Fibroblast of skin of left quadriceps (primary cell): ENCODE measurements at places on chromosomes 16 and 17.
A peak's percentile ranks its signal among the peaks of the same experiment; 100 is the strongest.

DNA sequence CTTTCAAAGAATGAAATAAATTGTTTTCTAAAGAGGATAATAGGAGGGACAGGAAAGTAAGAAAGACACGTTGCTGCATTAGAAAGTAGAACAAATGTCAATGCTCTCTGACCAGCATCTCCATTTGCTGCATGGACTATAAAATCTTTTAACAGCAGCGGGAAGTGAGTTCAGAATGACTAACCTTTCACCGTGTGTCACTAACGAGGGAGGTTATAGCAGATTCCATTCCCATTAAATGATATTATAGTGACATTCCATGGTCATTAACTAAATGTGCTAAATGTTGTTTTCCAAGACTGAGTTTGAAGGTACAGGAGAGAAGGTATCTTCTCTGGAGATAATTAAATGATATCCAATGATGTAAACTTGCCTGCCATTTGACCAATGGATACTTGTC is 127.1 kb upstream of the HS3ST3A1 start:
- DNase-seq, result no peak

GRCh38 chr17:61551255-61551742 is 39.7 kb downstream of the NACA2 start:
- peak; percentile 23 for DNase-seq

DNA sequence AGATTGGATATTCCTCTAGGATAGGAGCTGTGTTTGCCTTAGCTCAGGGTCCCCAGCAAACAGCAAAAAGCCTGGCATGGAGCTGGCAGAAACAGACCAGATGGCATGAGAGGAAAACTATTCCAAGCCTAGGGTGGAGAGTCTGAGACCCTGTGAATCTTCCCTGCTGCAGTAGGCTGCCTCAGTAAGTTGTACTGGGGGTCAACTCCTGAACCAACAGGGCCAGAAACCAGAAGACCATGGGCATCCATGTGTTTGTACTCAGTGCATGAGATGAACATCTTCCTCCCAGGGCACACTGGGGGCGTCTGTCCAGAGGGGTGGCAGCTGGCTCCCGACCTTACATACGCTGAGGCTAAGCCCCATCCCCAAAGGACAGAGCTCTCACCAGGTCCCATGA is 214.4 kb downstream of the C16orf78 start:
- no peak for DNase-seq

GRCh38 chr17:82055965-82056728 is 4.4 kb downstream of the GPS1 start:
- no peak for DNase-seq

DNA sequence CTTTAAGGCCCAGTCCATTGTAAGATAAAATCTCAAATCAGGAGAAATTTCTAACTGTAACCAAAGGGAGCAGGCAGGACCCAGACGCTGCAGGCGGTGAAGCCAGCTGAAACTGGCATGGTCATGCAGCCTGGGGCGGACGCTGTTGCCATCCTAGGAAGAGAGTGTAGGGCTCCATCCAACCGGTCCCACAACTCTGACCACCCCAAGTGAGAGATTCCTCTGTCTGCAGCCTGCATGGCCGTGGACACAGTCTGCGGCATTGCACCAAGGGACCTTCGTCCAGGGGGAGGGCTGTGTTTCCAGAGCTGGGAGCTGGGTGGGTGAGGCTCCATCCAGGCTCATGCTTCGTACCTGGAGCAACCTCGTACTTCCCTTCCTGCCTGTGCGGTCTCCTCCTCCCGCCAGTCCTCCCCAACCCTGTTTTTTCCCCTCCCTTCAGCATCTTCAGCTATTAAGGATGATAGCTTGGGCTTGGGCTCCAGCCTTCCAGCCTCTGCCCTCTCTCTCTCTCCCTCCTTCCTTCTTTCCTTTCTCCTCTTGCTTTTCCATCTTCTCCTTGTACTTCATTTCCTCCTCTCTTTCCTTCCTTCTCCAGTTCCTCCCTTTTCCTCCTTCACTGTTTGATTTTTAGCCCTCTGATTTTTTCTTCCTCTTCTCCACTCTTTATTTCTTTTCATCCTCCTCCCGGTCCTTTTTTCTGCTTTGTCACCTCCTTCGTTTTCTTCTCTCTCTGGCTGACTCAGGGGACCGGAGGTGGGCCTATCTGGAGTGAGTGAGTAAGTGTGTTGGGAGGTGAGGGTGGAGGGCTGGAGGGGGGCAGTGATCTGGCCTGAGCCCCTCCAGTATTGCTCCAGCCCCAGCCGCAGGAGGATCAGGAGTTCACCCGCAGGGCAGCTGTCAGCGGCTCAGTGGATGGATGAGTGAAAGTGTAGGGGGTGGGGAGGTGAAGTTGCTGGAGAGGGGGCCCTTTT is 17.0 kb upstream of the LHX1 start:
- no peak for DNase-seq
